ENCODE measurements at places on chromosomes 6 and 20.

DNA sequence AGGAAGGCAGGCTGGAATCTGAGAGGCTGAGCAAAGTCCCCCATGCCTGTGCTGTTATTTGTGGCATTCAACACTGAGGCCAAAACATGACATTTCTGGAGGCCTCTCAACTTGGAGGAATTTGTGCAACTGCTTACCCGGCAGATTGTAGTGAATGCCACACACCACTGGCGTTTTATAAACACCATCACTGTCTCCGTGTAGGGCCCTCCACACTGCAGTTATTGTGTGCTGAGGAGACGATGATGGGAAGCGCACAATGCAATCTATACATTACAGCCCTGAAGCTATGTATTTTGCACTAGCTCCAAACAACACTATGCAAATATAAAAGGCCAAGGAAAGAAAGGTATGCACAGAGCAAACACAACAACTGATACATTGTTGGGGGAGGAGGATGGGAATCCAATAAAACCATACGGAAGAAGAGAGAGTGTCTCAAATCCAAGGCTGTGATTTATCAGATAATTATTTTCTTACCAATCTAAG is 106.5 kb downstream of the SMLR1 start:
- no peak for DNase-seq

- DNase-seq, result no peak
Measured at GRCh38 chr20:717832-718231, 42.2 kb upstream of the SCRT2 start.

GRCh38 chr6:77740380-77740779 is 87.5 kb downstream of the MEI4 start:
- no peak for DNase-seq

DNA sequence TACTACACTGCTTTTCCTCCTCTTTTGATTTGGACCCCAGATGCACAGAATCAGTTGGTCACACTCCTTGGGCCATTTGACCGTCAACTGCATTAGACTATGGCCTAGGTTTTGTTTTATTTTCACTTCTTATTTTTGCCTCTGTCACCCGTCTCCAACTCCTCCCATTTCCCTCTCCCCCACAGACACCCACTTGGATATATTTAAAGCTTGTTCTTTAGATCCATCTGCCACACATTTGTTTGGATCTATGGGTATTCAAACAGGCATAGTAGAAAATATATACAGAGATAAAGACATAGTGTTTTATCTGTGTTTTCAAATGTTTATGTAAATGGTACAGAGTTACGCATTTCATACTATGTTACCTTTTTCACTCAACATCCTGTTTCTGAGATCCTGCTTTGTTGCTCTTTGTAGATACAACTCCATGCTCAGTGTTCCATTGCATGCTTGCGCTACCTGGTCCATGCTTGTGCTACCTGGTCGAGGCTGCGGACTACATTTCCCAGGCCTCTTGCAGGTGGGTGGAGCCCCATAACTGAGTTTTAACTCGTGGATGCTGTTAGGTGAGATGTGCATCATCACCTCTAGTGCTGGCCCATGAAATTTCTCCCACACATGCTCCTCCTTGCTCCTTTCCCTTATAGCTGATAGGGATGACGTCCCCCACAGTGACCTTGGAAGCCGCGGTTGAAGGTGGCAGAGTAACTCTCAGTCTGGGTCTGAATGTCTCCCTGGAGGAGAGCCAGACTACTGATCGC is 11.5 kb upstream of the PREX1 start:
- DNase-seq, result no peak

GRCh38 chr6:127938701-127939100 is 37.8 kb upstream of the THEMIS start:
- no peak for DNase-seq

GRCh38 chr6:26200918-26201721 is 113.9 kb downstream of the HFE start:
- no peak for DNase-seq

GRCh38 chr6:69795469-69796072 is 1.2 kb downstream of the LMBRD1 start:
- DNase-seq, result no peak

- no peak for DNase-seq
Measured at GRCh38 chr20:41373251-41373783, 6.7 kb upstream of the EMILIN3 start.

- DNase-seq, result no peak
Measured at GRCh38 chr6:134584847-134585516, 267.1 kb upstream of the SGK1 start.

DNA sequence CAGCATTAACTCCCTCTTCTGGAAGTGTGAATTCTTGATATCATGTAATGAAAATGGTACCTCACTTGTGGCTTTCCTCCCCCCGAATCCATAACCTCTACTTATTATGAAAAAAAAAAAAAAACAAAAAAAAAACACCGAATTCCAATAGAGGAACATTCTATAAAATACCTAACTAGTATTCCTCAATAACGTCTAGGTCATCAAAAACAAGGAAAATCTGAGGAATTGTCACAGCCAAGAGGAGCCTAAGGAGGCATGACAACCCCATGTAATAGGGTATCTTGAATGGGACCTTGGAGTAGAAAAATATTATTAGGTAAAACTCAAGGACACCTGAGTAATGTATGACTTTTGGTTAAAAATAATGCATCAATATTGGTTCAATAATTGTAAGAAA is 38.9 kb upstream of the POLR1H start:
- no peak for DNase-seq

DNA sequence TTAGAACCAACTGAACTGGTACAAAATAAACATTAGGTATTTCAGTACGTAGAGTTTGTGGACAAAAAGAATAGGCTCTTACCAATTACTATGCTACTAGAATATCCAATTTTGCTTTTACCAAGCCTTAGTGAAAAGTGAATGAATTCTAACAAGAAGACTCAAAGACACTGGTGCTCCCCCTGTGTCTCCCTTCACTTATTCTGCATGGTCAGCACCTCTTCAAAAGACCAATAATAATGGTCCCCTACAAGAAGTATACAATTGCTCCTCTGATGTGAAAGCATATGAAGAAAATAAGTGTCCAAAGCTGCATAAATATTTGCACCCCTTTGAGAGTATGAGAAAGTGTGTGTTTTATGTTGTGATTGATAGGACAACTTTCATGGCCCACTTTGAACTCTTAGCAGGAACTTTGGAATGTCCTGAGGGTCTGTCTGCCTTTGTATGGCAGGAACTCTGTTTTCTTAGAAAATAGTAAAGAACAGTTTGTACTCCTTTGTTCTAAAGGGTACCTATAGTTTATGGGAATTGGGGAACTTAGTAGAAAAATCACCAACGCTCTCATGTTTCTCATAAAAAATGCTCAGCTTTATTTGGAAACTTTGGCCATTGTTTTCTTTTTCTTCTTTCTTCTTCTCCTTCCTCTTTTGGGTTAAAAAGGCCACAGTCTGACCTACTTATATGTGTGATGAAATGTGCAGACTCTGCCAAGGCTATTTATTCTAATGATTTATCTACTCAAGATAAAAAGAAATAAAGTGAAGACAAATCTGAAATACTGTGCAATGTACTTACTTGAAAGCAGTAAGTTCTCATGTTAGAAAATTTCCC is 352.4 kb downstream of the LAMA2 start:
- DNase-seq, result no peak

DNA sequence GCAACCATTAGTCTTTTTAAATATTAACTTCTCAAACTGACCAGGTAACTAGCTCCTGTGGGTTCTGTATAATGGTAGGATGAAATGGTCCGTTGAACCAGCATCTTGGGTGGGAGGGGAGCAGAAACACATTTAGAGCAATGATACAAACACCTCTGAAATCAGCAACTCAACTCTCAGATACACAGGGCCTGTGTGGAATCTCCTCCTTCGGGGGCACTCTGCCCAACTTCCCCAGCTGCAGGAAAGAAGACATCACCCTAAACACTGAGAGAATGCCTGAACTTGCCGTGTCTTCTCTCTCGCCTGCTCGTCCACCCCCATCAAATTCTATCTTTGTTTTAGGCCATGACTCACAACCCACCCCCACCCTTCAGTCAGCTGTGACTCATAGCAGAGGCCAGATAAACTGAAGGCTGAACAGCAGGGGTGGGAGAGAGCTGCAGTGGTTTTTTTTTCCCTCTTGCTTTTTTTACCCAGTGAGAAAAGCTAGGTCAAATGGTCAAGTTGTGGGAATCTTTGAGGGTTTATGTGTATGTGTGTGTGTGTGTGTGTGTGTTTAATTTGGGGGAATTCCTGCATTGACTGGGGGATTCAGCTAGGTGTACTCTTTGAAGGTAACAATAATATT is 593.4 kb upstream of the JAG1 start:
- DNase-seq, result no peak

DNA sequence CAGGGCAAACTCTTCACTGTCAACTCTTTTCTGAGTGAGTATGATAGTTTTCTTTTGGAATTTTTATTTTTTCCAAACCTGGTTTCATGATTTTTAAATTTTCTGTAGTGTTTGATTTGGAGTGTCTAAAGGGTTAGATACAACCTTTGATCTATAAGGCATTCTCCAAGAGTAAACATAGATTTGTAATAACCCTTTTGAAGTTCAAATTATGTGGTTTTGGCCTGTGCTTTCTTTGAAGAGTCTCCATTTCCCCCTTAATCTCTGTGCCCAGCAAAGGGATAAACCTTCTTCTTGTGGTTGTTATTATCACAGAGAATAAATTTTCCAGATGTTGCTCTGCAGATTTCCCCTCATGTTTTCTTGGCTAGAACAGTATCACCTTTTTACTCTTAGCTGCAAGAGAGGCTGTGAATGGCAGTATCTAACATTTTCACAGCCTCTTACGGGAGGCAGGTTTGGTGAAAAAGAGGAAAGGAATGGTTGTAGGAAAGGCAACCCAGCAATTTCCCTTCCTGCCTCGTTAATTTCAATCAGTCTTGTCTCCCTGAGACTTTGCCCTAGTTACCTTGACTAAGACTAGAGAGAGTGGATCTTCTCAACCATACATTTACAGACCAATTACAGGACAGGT is 83.3 kb upstream of the AKIRIN2 start:
- no peak for DNase-seq

DNA sequence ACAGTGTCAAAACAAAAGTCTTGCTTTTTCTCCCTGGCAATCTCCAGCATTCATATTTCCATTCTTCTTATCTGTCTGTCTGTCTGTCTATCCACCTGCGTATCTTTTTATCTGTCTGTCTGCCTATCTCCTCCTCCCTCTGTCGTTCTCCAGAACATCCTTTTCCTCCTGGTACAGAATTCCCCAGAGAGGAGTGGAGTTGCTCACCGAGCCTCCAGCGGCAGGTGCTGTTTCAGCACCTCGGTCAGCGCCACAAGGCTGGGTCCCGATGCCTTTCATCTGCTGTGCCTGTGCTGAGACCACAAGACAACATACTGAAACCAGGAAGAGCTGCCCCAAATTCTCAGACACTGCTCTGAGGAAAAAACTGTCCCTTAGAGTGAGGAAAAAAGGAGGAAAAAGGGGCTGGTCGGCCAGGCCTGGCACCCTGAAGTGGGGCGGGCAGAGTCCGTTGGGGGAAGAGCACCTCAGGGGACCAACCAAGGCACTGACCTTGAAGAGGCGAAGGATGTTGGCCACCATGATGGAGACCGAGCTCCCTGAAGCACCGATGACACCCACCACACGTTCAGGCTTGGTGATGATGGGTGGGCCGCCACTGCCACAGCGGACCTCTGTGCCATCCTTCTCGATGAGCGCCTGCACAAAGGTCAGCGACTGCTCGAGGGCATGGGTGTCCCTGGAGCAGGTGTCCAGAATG is 13.3 kb downstream of the GRM4 start:
- DNase-seq, result no peak

DNA sequence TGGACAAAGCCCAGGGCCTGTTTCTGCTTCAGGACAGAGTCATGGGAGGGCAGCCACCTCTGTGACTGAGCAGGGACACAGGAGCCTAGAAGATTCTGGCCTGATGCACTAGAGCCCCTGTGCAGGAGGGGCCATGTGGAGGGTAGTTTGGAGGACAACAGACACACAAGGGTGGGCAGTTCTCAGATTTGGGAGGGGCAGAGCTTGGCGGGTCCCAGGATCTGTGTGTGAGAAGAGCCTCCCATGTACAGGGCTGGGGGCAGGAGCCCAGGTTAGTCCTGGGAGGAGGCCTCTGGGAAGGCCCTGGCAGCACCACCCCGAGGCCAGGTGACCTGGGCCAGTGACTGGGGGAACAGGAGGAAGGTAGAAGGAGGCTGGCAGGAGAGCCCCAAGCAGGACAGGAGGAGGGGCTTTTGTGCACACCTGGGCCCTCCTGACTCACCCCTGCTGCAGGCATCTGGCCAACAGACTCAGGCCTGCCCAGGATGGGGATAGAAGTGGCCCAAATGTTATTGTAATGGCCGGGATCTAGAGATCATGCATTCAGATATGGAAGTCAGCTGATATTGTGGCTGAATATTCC is 1.4 kb upstream of the ULBP3 start:
- no peak for DNase-seq

DNA sequence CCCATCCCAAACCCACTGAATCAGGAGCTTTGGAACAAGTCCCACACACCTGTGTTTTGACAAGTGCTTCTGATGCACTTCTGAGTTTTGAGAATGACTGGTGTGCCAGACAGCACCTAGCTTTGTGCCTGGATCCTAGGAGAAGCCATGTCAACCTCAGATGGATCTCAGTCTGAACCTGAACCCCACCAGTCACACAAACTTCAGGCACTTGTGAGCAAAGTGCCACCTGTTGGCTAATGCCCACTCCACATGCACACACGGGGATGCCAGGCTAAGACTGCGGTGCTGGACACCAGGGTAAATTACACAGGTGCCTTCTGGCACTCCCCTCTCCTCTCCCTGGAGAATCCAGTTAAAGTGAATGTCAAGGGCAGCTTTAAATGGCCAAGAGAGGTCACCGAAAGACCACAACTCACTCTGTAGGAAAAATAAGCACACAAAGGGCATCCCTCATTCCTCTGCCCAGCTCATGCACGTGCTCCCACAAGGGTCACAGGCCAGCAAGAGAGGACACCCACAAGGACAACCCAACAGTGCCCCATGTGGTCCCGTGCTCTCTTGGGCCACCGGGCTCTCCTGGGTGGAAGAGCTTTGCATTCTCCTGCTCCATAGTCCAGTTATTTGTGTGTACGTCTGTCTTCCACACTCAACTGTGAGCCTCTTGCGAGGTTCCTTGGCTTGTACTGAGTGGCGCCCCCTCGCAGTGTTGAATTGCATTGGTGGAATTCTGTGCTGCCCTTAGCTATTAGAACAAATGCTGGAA is 45.6 kb downstream of the TAF8 start:
- no peak for DNase-seq

GRCh38 chr6:55758156-55758937 is 117.0 kb downstream of the BMP5 start:
- DNase-seq, result no peak

DNA sequence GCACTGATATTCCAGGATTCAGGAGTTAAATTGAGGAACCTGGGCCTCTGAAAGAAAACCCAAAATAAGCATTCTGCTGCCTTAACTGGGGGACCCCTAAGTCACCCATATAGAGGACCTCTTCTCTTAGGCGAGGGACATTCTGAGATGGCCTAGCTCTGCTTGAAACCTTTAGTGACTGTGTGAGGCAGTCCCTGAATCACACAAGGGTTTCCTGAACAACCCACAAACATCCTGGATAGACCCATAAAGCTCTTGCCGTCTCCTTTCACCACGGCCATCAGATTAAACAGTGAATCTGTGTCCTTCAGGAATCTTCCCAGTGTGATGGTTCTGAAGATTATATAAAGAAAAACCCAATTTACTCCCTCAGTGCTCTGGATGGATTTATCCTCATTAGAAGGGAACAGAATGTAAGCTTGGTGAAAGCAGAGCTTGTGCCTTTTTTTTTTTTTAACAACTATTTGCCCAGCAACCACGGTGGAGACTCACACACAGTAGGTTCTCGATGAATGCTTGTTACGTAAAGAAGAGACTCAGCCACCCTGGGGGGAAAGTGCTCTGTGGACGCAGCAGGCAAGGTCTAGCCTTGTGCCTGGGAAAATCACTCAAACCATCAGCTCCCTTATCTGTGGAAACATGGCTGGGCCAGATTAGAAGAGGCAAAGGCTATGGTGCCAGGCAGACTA is 39.1 kb upstream of the SIRPG start:
- no peak for DNase-seq
